Activated CD4-positive, alpha-beta T cell treated with anti-CD3 and anti-CD28 coated beads for 48 hours (primary cell): ENCODE measurements at places on chromosomes 7 and 10.

- peak; percentile 70 for DNase-seq
These were observed 158.2 kb downstream of the ARHGAP12 start for GRCh38 chr10:31770307-31770902.

DNA sequence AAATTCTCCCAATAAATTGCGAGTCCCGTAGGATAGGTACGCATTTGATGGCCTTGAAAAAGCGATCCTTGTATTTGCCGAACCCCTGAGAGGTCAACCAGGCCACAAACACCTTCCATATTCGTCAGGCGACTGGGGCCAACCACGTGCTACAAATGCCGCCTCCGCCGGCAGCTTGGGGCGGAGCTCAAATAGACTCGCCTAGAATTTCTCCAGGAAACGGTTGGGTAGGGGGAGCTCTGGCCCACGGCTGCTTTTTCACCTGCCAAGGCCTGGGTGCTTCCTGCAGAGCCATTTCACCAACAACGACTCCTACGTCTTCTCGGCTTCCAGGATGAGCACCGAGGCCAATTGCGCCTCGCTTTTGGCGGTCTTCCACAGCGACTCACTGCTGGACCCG, 53.4 kb upstream of the KIF5B start:
- no peak for DNase-seq

DNA sequence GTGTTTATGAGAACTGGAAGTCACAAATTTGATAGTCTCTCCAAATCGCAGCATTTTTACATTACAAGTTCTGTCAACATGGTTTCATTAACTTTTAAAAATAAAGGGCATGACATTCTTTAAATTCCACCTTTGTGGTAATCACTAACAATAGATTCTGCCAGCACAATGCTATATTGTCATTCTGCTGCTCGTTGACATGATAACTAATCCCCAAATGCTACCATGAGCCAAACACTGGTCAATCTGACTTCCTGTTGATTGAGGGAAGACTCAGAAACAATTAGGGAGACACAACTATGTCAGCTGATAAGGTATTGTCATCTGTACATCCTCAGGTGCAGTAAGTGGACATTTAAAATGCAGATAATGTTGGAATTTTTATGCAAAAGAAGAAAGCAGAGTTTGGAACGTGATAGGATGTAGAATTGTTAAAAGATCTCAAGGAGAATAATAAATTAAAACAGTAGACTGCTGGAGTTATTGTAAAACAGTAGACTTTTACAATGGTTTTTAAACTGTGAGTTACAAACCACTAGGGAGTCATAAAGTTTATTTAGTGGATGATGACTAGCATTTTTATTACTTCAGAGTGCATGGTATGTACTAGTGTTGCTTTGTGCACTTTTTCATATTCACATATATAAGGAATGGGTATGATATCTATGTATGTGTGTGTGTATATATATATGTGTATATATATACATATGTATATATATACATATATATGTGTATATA, 126.4 kb upstream of the DKK1 start:
- no peak for DNase-seq

DNA sequence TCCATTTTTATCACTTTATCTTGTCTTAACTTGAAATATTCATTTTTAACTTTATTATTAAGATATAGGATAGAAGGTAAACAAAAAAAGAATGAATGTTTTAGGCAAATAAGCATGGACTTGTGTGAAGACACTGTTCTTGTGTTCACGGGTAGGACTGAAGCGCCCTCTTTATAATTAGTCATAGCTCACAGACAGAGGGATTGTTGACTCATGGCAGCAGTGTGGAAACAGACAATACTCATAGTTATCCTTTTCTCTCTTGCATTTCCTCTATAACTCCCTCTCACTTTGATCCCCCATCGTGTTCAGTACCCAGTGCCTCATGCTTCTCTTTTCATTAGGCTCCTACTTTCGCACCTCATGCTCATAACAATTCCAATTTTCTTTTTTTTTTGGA, 731.8 kb downstream of the PHTF2 start:
- DNase-seq = no peak

GRCh38 chr7:151403764-151404163, 6.1 kb downstream of the WDR86 start:
- DNase-seq = no peak

DNA sequence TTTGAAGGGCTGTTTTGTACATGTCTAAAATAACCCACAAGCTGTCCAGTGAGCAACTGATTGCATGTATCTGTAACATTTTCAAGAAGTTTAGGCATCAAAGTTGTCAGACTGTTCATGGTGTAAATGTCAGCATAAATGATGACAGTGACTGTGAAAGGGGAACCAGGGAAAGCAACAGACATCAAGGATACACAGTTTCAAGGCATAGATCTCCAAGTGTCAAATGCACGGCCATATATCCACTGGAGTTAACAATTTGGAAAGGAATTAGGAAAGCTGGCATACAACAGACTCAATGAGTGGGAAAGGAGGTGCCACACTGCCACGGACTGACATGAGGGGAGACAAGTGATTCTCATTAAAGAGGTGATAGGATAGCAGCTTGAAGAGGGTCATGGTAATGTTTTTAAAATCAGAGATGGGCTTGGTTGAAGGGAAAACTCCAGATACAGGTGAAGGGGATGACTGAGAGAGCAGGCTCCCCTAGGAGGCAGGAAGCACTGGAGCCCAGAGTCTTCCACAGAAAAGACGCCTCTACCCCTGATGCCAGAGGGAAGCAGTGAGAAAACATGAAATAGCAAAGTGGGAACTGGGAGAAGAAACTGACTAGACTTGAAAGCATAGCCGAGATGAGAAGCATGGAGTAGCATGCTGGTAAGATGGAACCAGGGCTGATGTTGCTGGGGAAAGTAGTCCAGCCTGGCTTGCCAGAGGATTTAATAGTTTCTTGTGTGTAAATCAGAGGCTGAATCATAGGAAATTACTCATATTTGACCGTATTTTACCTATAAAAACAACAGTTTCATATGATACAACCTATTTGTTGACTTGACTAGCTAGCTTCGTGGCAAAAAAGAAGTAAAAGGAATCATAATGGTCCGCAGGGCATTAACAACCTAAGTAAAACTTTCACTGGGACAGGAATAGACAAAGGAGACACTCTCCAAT, 18.6 kb downstream of the NSMCE4A start:
- DNase-seq = no peak

DNA sequence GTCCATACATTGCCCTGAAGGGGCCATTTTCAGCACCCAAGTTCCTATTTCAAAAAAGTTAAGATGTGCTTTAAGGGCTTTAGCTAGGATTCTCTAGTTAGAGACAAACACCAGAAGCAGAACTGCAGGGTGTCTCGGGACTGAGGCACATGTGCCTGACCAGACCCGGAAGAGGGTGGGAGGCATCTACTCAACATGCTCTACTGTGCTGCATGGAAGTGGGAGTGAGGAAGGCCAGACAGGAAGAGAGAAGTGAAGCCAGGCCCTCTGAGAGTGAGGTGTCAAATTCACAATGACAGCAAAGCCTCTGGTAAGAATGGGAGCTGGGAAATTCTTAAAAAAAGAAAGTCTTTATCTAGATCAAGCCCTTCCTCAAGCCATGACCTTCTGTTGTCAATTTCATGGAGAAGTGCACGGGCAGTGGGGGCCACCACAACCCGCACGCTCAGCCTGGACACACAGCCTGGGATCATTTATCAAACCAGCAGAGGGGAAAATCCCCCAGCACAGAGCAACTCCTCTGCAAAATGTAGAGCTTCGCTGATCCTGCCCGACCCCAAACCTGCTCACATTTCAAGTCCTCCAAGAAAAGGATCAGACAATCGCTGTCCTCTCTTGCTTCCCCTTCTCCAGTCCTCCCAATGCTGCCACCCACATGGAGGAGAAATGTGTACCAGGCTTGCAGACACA, 38.7 kb downstream of the PLXNA4 start:
- no peak for DNase-seq

DNA sequence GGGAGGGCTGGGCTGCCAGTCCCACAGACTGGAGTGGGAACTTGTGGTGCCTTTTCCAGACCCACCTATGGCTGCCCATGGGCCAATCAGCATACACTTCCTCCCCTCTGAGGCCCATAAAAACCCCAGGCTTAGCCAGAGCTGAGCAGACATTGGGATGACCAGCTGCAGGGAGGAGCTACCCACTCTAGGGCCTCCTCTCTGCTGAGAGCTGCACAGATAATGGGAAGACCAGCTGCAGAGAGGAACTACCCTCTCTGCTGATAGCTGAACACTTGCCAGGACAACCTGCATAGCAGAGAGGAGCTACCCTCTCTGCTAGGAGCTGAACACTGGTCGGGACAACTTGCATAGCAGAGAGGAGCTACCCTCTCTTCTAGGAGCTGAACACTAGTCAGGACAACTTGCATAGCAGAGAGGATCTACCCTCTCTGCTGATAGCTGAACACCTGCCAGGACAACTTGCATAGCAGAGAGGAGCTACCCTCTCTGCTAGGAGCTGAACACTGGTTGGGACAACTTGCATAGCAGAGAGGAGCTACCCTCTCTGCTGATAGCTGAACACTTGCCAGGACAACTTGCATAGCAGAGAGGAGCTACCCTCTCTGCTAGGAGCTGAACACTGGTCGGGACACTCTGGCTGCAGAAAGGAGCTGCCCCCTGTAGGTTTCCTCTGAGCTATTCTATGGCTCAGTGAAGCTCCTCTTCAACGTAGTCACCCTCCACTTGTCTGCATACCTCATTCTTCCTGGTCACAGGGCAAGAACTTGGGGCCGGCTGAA, 88.3 kb upstream of the CACUL1 start:
- no peak for DNase-seq
